ENCODE measurements at places on chromosomes 3 and 15. TPM values are rescaled to one million over a fixed set of nuclear protein-coding genes. Genes with fewer than 3 reads are reported as not detected.

- no peak for DNase-seq
Observed at GRCh38 chr3:134797057-134797740, 2.1 kb downstream of the EPHB1 start.

DNA sequence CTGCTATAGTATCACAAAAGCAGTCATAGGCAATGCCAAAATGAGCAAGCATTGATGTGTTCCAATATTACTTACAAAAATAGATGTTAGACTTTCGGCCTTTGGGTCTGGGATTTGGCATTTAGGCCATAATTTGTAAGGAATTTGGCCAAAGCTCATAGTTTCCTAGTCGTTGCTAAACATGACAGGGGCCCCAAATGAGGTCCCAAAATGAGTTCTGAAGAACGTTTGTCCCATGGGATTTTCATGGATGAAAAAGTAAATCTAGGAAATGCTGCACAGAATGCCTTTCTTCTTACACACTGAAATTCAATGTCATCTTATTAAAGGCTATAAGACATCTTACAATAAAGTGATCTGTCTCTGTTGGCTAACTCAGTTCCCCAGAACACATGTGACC, 456.0 kb downstream of the CNTN4 start:
- no peak for DNase-seq

DNA sequence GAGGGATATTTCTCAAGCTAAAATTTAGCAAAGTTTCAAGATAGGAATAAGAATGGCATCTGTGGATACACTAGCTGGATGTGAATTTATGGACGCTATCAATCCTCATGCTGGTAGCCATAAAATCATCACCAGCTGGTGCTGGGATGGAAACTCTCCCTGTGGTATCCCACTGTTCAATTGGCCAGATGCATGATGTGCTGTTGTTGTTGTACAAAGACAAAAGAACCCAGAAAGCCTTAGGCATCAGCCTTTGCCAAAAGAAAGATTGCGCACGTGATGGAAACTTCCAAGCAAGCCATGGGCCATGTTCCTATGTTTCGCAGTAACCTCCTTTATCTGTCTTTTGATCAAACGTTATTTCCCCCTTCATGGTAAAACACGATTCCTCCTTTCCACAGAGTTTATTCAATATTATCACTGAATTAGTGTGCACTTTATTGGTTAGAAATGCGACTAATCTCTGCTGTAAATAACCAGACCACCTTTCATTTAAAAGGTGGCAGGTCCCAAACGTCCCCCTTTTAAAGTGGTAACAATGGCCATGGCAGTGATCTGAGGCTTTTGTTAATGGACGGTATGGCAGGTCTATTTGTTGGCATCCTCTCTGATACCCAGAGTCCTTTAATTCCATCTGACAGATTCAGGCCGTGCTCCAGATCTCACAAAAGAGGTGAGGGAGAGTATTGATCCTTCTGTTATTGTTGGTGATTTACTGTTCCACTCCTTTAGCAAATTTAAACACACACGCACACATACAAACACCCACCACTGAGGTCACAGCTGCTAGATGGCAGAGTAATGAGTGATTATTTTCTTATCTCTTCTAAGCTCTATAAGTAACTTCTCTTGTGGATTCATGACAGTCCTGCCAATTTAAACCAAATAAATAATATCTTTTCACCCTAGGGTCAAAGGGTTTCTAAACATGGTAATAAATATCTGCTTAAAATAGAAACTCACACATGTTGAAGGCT, 291.2 kb upstream of the KCNMB2 start:
- DNase-seq = no peak

DNA sequence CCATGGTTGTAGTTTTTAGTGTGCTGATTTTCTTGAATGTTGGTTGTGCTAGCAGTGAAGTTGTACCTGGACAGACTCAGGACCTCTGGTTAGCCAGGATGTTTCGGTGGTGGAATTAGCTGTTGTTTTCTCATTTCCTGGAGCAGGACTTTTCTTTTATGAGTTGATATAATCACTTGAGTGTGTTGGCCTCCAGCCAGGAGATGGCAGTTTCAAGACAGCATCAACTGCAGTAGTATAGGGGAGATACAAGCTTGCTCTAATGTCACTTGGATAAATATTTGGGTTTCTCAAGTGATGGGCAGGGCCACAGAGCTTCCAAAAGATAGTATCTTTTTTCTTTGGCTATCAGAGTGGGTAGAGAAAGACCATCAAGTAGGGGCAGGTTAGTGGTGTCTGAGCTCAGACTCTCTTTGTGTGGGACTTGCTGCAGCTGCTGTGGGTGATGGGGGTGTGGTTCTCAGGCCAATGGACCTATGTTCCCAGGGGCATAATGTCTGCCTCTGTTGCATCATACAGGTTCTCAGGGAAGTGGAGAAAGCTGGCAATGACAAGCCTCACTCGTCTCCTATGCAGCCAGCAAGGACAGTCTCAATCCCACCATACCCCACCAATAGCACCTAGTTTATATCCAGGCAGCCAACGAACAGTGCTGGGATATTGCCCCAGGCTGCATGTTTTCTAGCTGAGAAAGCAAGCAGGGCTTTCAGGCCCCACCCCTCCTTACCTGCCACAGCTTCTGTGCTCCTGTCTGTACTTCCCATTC, 14.6 kb upstream of the OR5K2 start:
- no peak for DNase-seq

DNA sequence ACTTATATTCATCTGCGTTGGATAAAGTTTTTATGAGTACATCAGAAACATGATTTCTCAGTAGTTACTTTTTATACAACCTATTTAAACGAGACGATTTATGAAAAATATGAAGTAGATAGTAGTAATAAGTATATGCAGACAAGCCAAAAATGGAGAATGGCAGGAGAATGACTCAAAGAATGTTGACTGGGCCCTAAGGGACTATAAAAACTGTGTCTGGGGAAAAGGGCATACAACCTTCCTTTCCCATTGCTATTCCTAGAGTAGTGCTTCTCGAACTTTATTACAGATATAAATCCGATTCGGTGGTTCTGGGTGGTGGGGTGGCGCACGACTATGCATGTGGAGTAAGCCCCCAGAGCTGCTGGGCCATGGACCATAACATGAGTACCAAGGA, 558.5 kb downstream of the FOXP1 start:
- no peak for DNase-seq

GRCh38 chr3:30162579-30162978, 443.8 kb upstream of the TGFBR2 start:
- no peak for DNase-seq

GRCh38 chr3:151214459-151214858, 11.4 kb upstream of the GPR171 start:
- DNase-seq = no peak

GRCh38 chr3:49132437-49133225, at the start of gene LAMB2:
Gene LAMB2, minus strand, starts transcription at chr3:49133050. Its CDS starts 183 bp downstream, at chr3:49132867.
- peak; percentile 92 for DNase-seq

- no peak for DNase-seq
Observed at GRCh38 chr3:185981621-185982020, 43.8 kb upstream of the TRA2B start.

- DNase-seq = no peak
Observed at GRCh38 chr3:138125548-138126221, 6.5 kb downstream of the A4GNT start.

DNA sequence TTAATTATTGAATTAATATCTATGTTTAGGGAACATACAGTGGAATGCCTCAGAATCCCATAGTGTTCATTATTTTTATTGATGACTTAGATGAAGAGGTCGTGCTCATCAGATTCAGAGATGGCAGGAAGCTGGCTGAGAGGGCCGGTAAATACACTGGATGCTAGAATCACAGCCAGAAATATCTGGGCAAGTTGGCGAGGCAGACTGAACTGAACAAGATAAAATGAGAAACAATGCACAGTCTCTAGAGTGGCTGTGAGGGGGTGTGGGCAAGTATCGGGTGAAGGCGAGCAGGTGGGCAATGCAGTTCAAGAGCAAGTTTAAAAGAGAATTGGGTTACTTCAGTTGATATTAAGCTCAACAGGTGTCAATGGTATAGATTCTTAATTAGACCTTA, 5.9 kb downstream of the DGKG start:
- no peak for DNase-seq

- DNase-seq = no peak
Observed at GRCh38 chr3:78729946-78730345, 1037.9 kb downstream of the ROBO1 start.

GRCh38 chr3:8980756-8981257, 17.5 kb upstream of the RAD18 start:
- DNase-seq = no peak

DNA sequence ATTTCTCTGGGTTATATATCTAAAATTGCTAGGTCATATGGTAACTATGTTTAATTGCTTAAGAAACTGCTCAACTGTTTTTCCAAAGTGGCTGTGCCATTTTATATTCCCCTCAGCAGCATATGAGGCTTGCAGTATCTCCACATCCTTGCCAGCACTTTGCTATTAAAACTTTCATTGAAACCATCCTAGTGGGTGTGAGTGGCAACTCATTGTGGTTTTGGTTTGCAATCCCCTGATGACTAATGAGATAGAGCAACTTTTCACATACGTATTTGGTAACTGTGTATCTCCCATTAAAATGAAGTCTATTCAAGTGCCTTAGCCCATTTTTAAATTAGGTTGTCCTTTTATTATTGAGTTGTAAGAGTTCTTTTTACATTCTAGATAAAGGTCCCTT, 17.3 kb downstream of the KPNA1 start:
- no peak for DNase-seq

GRCh38 chr15:87477737-87478686, 778.5 kb downstream of the NTRK3 start:
- peak; percentile 55 for DNase-seq

The IGDCC3 gene
- total RNA-seq = 6.5 TPM

The CASR gene
- total RNA-seq = 1.2 TPM

The ALDH1A3 gene
- 42.5 TPM for total RNA-seq

The PLSCR4 gene
- 89.1 TPM for total RNA-seq

The GOLGA6L7 gene
- 13.6 TPM for total RNA-seq

The C3orf52 gene
- 13.2 TPM for total RNA-seq

The IL5RA gene
- total RNA-seq = 0.43 TPM

The C3orf22 gene
- 61.4 TPM for total RNA-seq

The SLITRK3 gene
- 0.16 TPM for total RNA-seq

The CRELD1 gene
- 37.1 TPM for total RNA-seq

The IGSF11 gene
- 80.0 TPM for total RNA-seq

The KBTBD13 gene
- 2.4 TPM for total RNA-seq

The CSPG4 gene
- total RNA-seq = 5.2 TPM

Data from testis (tissue), 5 donors.